Stimulated activated naive CD4-positive, alpha-beta T cell (primary cell): ENCODE measurements at places on chromosomes 3 and 15.

- no peak for DNase-seq
Measured at GRCh38 chr15:78749831-78750230, 61.4 kb downstream of the ADAMTS7 start.

- DNase-seq = no peak
Measured at GRCh38 chr3:172129850-172130716, 90.7 kb downstream of the FNDC3B start.

- DNase-seq = no peak
Measured at GRCh38 chr15:52255008-52255407, 40.6 kb downstream of the MYO5C start.

GRCh38 chr3:70053293-70053692, 53.8 kb downstream of the SAMMSON start:
- no peak for DNase-seq

- DNase-seq = no peak
Measured at GRCh38 chr3:186807231-186807630, 949 bp upstream of the RFC4 start.

GRCh38 chr15:67504056-67504455, 16.9 kb upstream of the C15orf61 start:
- DNase-seq = no peak
